ENCODE measurements at places on chromosomes 5 and 9. TPM values are rescaled to one million over a fixed set of nuclear protein-coding genes. Genes with fewer than 3 reads are reported as not detected.

- no peak for DNase-seq
Observed at GRCh38 chr9:32955655-32956478, 45.6 kb downstream of the APTX start.

DNA sequence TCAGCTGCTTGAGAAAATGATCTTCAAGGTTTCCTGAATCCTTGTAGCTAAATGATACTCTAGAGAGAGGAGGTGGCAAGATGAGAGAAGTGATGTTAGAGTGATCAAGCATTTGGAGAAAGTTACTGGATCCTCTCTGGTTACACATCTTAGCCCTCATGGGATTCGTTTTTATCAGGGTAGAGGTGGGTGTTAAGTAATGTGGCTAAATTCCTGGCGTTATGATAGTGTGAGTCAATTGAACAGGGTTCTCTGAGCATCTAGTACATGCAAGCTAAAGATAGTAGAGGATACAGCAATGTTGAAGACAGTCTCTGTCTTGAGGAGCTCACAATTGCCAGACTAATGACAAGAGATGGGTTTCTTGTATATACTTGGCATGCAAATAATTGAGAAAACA lies 123.7 kb downstream of the PSD2 start:
- no peak for DNase-seq

DNA sequence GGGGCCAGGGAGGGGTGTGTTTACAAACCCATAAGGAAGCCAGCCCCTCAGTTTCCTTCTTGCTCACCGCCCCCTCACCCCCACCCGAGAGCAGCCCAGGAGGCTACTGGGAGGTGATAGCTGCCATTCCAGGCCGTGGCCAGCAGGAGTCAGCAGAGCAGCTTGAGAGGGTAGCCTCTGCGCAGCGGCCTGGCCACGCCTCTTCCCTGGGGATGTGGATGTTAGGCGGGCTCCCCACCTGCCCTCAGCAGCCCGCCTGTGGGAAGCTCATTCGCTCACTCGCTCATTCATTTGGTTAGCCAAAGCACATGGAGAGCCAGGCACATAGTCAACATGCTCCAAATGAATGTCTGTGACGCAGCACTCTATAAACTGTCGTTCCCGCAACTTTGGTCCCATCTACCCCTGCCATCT lies 6.1 kb upstream of the DPM2 start:
- peak; percentile 52 for DNase-seq

DNA sequence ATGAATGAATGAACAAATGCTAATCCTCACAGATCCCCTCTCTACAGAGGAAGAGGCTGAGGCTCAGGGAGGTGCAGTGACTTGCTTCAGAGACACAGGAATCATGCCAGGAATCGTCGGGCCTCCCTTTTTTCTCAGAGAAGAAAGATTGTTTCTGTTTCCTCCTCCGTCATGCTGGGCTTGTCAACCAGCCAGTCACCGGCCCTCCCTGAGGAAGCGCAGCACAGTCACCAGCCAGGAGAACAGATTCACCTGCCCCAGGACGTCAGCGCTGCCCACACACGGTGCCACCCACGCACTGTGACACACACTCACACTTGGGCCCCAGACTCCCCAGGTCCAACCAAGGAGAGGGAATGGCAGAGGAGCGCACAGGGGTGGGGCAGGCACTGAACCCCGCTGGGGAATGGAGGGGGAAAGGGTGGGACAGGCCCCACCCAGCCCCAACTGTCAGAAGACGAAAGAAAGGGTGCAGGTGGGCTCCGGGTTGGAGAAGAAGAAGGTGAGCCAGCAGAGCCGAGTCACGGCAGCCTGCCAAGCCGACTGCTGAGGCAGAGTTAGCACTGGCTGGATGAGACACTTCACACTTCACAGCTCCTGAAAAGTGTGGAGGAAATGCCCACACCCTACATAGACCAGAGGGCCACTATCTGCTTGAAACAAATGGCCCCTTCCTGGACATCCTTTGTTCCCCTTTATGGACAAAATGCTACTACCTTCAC lies 13.8 kb upstream of the ERGIC1 start:
- no peak for DNase-seq

DNA sequence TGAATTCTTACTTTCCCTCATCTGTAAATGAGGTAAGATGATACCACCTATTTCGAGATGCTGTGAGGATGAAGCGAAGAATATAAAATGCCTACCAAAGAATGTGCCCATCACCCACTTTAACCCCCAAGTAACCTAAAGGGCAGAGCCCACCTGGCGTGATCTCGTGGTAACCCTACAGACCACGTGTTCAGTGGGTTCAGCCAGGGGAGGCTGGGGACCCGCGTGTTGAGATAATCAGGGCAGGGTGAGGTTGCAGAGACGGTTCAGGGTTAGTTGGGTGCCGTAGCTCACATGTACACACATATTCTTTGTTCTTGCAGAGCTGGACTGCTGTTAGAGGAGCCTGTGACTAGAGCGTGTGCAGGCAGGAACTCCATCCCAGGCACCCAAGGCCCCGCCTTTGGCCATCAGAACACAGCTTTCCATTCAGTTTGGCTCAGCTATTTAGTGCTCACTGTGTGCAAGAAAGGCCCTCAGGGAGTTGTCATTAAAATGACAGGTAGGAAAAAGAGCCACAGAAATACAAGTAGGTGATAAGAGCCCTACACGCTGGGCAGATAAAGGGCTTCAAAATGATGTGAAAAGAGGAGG lies 56.5 kb upstream of the HAND1 start:
- DNase-seq, result no peak

The GPSM1 gene
- polyA plus RNA-seq, result 43.1 TPM

DNA sequence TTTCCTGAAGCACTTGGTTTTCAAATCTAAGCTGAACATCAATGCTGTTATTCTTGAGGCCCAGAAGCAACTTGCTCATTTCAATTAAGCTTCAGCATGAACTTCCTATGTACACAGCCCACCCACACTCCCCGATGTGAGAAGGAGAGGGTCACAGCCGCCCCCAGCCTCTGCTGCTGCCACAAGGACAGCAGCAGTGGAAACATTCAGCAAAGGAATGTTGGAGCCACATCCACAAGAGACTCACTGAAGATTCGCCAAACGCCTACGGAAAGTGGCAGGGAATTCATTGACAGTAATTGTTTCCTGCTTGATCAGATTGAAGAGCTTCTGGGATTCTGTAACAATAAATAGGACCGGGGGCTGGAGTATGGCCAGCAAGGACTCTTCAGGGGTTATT lies 2.9 kb downstream of the TGFBI start:
- no peak for DNase-seq

DNA sequence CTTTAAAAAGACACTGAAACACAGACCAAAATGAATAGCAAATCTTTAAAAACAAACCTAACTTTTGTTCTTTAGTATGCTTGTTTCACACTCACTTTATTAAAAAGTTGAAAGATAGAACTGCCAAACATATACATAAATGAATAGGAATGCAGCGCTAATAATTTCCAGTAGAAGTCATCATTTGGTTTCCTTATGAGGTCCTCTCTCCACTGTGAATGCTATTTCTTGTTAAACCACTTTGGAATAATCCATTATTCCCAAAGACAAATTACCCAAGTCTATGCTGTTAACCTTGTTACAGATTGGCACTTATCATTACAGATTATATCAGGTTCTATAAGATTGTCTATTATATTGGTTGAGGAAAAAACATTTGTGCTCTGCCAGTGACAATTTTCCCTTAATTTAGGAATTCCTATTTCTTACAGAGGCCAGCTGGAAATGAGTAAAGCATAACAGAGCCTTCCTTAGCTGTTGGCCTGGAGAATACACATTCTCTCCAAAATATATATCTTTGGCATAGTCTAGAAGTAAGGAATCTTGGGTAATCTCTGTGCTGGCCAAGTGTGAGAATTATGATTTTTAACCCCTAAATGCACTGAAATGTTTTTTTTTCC lies 29.3 kb upstream of the MINAR2 start:
- peak; percentile 72 for DNase-seq

GRCh38 chr5:180097163-180097894 lies 25.8 kb upstream of the RNF130 start:
- DNase-seq, result no peak

The BAAT gene
- 1.2 TPM for polyA plus RNA-seq

The HCN1 gene
- 0.06 TPM for polyA plus RNA-seq

DNA sequence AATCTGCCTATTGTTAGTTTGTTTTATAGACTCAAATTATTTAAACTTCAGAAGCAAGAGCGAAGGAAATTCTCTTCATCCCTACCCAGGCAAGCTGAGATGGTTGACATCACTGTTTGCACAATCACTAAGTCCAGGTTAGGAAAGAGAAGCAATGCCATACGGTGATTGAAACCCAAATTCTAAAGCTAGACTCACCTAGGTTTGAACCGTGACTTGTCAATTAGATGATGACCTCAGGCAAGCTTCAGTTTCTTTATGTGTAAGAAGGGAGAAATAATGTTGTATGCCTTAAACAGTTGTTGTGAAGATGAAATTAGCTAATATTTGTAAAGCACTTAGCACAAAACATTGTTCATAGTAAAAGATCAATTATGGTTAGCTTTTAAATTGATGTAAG lies 96.5 kb upstream of the ANKRD55 start:
- no peak for DNase-seq

The TAL2 gene
- 0.59 TPM for polyA plus RNA-seq

DNA sequence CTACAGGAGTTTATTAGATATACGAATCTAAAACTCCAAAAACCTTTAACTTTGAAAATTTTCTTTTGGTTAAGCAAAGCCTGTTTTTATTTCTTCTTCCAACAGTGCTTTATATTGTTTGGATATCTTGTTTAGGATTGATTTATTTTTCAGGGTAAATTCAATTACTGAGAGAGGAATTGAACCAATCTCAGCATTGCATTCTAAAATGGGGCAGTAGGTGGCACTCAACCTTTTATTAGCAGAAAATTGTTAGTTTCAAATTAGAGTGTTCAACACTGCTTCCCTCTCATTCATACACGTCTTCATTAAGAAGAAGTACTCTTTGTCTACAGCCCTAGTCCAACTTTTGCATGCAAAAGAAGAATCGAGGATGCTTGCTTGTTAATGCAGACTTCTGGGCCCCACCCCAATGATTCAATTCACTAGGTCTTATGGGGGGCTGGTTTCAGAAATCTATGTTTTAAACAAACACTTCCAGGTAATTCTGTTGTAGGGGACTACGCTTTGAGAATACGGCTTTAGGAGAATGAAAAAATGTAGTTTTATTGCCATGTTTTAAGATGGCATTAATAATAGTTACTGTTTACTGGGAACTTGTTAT lies 26.6 kb downstream of the MRPL22 start:
- DNase-seq, result no peak

The UBTD2 gene
- polyA plus RNA-seq, result 90.0 TPM

The SPATA31D4 gene
- not detected for polyA plus RNA-seq

DNA sequence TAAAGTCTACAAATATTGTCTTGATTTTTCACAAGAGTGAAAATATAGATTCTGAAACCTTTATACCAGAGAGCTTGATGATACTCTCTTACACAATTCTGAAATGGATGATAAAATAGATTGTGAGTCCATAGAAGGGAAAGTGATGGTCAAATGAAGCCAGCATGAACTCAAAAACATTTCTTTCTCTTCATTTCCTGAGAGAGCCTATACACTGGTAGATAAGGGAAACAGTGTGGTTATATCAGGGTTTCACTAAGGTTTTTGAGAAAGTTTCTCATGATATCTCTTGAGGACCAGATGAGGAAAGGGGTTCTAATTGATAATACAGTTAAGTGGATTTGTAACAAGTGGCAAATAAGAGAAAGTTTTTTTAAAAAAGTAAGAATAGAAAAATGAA lies 254.1 kb downstream of the PJA2 start:
- no peak for DNase-seq

GRCh38 chr5:160327818-160328217 lies 15.5 kb upstream of the CCNJL start:
- no peak for DNase-seq

The SPOUT1 gene
- polyA plus RNA-seq, result 48.0 TPM

DNA sequence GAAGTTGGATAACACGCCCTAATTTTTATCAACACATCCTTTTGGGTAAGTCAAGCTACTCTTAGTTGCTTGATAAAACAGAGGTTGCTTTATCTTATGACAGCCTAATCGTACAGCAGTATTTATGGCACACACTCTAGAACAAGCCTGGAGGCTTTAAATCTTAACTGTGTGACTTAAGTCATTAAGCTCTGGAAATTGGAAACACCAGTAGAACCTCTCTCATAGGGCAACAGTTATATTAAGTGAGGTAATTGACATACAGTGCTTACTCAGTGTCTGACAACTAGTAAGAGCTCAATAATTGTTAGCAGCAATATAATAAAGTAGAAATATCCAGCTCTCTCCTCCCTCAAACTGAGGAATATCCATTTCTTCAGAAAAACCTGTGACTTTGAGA lies 808.9 kb upstream of the WWC1 start:
- DNase-seq, result no peak

The PCDHGB3 gene
- polyA plus RNA-seq, result 2.1 TPM

- no peak for DNase-seq
Observed at GRCh38 chr5:14386884-14387624, 194.5 kb upstream of the OTULINL start.

GRCh38 chr5:39774605-39775004 lies 349.8 kb upstream of the DAB2 start:
- no peak for DNase-seq

- DNase-seq, result no peak
Observed at GRCh38 chr5:16453609-16454008, 12.0 kb downstream of the ZNF622 start.

- DNase-seq, result no peak
Observed at GRCh38 chr5:38686658-38687057, 130.2 kb upstream of the LIFR start.

The ADRB2 gene
- polyA plus RNA-seq, result 0.94 TPM

DNA sequence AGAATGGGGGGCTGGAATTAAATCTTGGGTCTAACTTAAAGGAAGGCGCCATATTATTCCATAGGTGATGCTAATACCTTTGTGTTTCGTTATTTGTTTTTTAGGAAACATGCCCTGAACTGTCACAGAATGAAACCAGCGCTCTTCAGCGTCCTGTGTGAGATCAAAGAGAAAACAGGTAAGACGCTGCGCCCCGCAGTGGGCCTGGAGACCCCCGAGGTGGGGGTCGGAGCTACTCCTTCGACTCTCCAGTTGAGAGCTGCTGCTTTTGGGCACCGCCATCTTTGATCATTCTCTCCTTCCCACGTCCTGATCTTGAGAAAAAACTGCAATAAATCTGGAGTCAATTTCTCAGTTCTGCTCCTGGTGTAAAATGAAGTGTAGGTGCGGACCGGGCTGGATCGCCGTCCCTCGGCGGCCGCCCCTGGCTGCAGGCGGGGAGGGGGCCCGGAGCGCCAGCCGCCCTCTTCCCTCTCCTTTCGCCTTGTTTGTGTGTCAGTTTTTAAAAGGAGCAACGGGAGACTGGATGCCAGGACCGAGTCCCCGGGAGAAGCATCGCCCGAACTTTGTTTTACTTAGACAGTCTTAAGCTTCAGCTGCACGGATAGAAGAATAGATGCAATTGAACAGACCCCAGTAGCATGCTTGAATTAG lies 1.4 kb downstream of the PBX3 start:
- no peak for DNase-seq

- DNase-seq, result no peak
Observed at GRCh38 chr5:204966-205670, 12.8 kb downstream of the CCDC127 start.

DNA sequence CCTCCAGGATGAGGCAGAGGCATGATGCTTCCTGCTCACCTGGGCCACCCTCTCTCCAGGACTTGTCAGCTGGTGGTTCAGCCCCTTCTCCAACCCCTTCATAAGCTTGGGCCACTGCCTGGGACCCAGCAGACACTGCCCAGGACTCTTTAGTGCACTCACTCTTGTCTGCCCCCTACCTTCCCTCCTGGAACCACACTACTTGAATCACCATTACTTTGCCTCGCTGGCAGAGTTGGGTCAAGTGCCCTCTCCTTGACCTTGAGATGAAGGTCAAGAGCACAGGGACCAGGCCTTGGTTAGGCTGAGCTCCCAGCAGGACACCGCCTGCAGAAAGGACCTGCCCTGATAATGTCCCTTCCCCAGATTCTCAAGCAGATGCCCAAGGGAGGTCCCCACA lies 8.5 kb upstream of the ENDOG start:
- no peak for DNase-seq

GRCh38 chr5:137240285-137240684 lies 258.8 kb downstream of the SPOCK1 start:
- DNase-seq, result no peak
